ENCODE measurements at places on chromosomes 5 and 9. TPM values are rescaled to one million over a fixed set of nuclear protein-coding genes. Genes with fewer than 3 reads are reported as not detected.

MACROH2A1 gene
- 183 TPM for total RNA-seq

TOR2A gene
- 21.8 TPM for total RNA-seq

SOX30 gene
- total RNA-seq, result 0.15 TPM

RCL1 gene
- total RNA-seq, result 22.6 TPM

TTC23L gene
- total RNA-seq, result 0.20 TPM

PCDHGA6 gene
- 2.9 TPM for total RNA-seq

NEUROG1 gene
- not detected for total RNA-seq

UBAP1 gene
- total RNA-seq, result 53.8 TPM

DNA sequence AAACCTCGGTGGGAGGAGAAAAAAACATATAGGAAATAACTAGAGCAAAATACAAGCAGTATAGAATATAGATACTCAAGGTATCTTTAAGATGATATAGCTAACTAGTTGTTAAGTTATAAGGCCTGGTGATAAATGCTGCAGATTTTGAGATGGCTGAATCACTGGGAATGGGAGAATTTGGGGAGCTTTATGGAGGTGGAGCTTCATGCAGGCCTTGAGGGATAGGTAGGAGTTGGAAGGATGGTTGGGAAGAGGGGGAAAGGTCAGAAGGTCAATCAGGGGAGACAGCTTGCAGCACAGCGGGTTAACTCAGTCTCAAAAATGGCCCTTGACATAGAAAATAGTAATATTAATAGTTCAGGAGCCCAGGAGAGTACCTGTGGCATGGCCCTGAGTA lies 34.8 kb downstream of the RAI14 start:
- H3K27me3 ChIP-seq, result no peaks in the 10 kb centered on the region
- H3K27ac ChIP-seq, result no peak overlapping the region
- H3K36me3 ChIP-seq, result no peaks in the 10 kb centered on the region
- DNase-seq, result no peak
- no peak overlapping the region for H3K4me3 ChIP-seq
- H3K4me1 ChIP-seq, result peaks cover 10% of the 10 kb centered on the region

DNA sequence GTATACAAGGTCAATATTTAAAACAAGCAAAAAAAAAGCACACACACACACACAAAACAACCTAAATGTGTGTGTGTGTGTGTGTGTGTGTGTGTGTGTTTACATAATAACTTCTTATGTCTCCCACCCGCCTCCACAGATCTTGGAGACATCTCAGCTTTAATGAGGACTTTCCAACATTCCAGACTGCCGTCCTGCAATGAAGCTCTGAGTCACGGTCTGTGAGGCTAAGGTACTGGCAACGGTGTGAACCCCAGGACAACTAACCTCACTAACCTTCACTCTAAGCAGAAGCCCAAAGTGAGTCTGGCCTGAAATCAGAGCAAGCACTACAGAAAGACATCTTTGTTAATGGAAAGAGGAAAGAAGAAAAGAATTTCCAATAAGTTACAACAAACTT lies 22.3 kb downstream of the ZNF474 start:
- no peak overlapping the region for H3K4me3 ChIP-seq
- H3K27ac ChIP-seq, result no peak overlapping the region
- H3K27me3 ChIP-seq, result no peaks in the 10 kb centered on the region
- H3K36me3 ChIP-seq, result no peaks in the 10 kb centered on the region
- DNase-seq, result no peak

DNA sequence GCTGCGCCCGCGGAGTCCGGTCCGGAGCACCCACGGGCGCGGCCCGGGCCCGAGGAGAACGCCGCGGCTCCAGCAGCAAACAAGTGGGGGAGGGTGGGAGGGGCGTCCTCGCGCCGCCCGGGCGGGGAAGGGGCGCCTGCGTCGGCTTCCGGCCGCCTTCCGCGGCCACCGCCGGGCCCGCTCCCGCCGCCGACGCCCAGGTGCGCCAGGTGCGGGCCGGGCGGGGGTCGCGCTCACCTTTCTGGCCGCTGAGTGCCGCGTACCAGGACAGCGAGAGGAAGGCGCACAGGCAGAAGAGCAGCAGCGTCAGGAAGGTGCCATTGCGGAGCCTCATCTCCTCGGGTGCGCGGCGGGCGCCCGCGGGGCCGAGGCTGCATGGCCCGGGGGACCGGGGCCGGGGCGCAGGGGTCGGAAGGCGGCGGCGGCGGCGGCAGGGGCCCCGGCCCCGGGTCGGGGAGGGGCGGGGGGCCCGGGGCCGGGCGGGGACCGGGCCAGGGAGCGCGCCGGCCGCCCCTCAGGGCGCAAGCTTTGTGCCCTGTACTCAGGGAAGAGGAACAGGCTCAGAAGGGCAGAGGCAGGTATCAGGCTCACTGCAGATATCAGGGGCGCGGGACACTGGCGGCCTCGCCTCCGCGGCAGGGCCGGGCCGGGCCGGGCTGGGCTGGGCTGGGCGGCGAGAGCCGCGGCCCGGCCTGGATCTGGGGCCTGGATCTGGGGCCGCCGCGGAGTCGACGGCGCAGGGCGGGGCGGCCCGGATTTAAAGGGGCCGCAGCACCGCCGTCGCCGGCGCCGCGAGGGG lies at the start of gene MGAT4B:
MGAT4B (minus strand) TSS at position 617 of the 799 bp plus-strand sequence; CDS start at position 334, 283 bp downstream.
- peaks cover 59% of the 10 kb centered on the region for H3K4me1 ChIP-seq
- H3K27me3 ChIP-seq, result no peaks in the 10 kb centered on the region
- H3K4me3 ChIP-seq, result peak within 1 kb of the TSS; percentile 94
- no peaks in the 10 kb centered on the region for H3K36me3 ChIP-seq
- H3K27ac ChIP-seq, result peak within 1 kb of the TSS; percentile 96

GRCh38 chr5:141742866-141743851 lies 61.1 kb upstream of the ARAP3 start:
- no peak overlapping the region for H3K27ac ChIP-seq
- peaks cover 24% of the 10 kb centered on the region for H3K27me3 ChIP-seq
- H3K4me3 ChIP-seq, result no peak overlapping the region

- H3K4me3 ChIP-seq, result no peak overlapping the region
- no peaks in the 10 kb centered on the region for H3K27me3 ChIP-seq
- H3K36me3 ChIP-seq, result no peaks in the 10 kb centered on the region
- DNase-seq, result no peak
- no peak overlapping the region for H3K27ac ChIP-seq
- H3K4me1 ChIP-seq, result no peaks in the 10 kb centered on the region
Measured at GRCh38 chr9:85199866-85200495, 530.5 kb downstream of the NTRK2 start.

- no peak overlapping the region for H3K4me3 ChIP-seq
- no peak overlapping the region for H3K27ac ChIP-seq
- DNase-seq, result no peak
- H3K36me3 ChIP-seq, result peaks cover 37% of the 10 kb centered on the region
- no peaks in the 10 kb centered on the region for H3K27me3 ChIP-seq
Measured at GRCh38 chr5:75678155-75678554, 39.1 kb downstream of the POC5 start.

DNA sequence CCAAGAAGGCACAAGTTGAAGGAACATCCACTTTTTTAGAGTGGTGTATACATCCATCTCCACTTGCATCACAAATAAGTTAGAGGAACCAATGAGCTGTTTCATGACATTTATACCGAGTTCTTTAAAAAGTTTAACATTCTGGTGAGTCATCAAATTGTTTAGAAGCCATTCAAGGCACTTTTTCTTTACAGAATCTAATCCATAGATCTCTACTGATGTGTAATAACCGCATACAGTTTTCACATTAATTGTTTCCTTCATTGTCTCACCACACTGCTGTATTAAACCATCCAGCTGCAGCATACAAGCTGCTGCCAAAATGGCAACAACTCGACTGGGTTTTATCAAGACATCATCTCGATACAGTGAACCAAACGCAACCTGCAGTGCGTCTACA lies 744 bp downstream of the GMCL2 start:
- H3K27ac ChIP-seq, result no peak overlapping the region
- no peaks in the 10 kb centered on the region for H3K36me3 ChIP-seq
- no peaks in the 10 kb centered on the region for H3K4me1 ChIP-seq

DNA sequence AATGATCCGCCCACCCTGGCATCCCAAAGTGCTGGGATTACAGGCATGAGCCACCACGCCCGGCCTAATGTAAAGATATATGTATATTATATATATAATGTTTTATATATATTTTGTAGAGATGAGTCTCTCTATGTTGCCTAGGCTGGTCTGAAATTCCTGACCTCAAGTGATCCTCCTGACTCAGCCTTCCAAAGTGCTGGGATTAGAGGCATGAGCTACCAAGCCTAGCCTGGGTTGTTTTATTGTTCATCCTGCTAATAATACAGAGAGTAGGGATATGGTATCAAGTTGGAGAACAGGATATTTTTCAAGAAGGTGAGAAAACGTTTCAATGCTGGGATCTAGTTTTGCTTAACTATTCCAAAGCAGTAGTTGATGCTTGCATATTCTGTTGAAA lies 2.9 kb downstream of the SEC24A start:
- DNase-seq, result no peak
- H3K36me3 ChIP-seq, result peaks cover 8% of the 10 kb centered on the region
- H3K27ac ChIP-seq, result no peak overlapping the region
- peaks cover 10% of the 10 kb centered on the region for H3K4me1 ChIP-seq

DNA sequence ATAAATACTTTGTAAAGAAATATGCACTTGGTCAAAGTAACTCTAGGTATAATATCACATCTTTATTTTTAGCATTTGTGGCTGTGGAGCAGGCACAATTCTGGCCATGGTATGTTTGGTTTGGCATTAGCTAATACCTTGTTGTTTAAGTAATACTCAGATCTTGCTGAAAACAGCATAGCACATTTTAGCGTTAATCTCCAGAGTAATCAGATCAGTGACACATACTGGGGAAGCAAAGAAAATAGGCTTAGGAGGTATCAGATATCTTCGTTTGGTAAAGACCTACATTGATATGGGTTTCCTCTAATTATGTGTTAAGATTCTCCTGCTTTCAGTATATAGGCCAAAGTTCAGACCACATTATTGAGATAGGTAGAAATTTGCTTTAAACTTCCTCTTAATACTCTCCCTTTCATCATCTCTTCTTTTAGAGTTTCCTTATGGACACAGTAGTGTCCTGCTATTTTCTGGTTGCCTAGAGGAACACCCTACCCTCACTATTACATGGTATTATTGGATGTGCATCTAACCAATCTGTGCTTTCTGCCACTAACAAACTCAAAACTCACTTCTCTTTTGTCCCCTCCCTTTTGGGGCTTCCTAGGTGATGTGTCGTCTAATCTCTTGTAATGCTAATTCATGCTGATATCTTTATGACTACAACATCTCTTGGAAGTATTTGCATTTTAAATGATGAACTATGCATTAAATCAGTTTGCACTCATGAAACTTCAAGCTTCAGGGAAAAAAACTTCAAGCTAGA lies 437.3 kb upstream of the ADAMTSL1 start:
- DNase-seq, result no peak
- no peaks in the 10 kb centered on the region for H3K27me3 ChIP-seq
- no peaks in the 10 kb centered on the region for H3K4me1 ChIP-seq
- no peaks in the 10 kb centered on the region for H3K36me3 ChIP-seq
- H3K4me3 ChIP-seq, result no peak overlapping the region
- H3K27ac ChIP-seq, result no peak overlapping the region

DNA sequence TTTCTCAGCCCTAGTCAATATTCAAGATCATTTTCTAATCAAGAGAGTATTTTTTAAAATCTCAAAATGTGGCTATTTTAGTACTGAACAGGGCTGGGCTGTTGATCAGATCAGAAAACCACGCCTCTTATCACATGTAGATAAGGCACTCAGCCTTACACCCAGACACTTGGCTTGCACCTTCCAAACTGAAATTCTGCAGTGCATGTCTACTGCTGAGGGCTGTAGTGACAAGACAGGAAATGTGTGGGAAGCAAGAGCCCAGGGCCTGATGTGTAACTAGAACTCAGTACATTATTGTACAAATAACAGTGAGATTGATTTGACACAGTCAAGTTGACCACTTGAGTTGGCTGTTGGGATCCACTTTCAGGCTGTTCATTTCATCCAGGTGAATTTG lies 48.6 kb downstream of the UBE2QL1 start:
- H3K27ac ChIP-seq, result no peak overlapping the region
- H3K4me3 ChIP-seq, result no peak overlapping the region
- no peaks in the 10 kb centered on the region for H3K36me3 ChIP-seq
- no peaks in the 10 kb centered on the region for H3K27me3 ChIP-seq
- no peaks in the 10 kb centered on the region for H3K4me1 ChIP-seq

GRCh38 chr5:40481241-40481640 lies 198.5 kb upstream of the PTGER4 start:
- H3K27ac ChIP-seq, result no peak overlapping the region
- no peaks in the 10 kb centered on the region for H3K27me3 ChIP-seq
- no peak for DNase-seq
- H3K36me3 ChIP-seq, result no peaks in the 10 kb centered on the region
- H3K4me3 ChIP-seq, result no peak overlapping the region

GRCh38 chr5:137741718-137742117 lies 5.8 kb upstream of the KLHL3 start:
- H3K4me1 ChIP-seq, result no peaks in the 10 kb centered on the region
- H3K27ac ChIP-seq, result no peak overlapping the region
- no peak for DNase-seq
- H3K36me3 ChIP-seq, result no peaks in the 10 kb centered on the region
